Kidney (tissue), 22 donors: ENCODE measurements at places on chromosomes 6 and 20.

GRCh38 chr6:52065621-52066020 lies 21.8 kb downstream of the PKHD1 start:
- no peak for DNase-seq

DNA sequence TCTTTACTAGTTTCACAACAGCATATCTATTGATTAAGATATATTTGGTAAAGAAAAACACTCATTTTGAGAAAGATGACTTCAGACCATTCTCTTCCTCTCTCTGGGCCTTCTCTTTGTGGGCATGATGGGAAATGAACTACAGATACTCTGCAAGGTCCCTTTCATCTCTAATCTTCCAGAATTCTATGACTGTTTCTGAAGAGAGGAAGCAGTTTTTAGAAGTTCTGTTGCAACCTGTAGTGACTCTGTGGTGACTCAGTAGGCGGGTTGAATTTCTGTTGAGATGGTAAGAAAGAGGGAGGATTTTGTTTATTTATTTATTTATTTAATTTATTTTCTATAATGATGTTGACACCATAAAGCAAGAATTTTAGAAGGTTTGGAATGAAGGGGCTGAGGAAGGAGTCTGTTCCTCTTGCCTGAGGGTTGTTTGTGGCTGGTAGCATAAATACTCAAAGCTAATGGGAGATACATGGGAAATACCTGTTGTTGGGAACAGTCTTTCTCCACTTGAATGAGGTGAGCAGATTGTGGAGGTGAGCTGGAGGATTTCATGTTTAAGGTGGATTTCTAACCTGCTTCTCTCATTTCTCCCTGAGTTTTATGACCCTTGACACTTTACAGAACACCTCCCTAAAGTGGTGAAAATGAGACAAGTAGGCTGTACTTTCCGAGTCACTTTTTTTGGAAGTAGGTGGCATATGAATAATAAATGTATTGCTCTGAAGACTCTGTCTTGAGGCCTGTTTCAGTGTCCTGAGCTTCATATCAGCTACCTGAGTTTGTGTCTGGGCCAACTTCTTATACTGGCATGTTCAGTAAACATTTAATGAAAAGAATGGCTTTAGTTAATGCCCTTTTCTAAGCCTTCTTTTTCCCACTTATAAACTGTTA lies 15.0 kb downstream of the ACSS2 start:
- DNase-seq = no peak

- DNase-seq = peak; percentile 86
Observed at GRCh38 chr6:2790588-2791449, 25.6 kb downstream of the WRNIP1 start.

GRCh38 chr20:63262836-63263235 lies 8.6 kb upstream of the NKAIN4 start:
- no peak for DNase-seq

GRCh38 chr6:33667776-33668175 lies 43.7 kb downstream of the UQCC2 start:
- DNase-seq = no peak

- peak; percentile 45 for DNase-seq
Observed at GRCh38 chr20:25858495-25859425, 162.1 kb upstream of the ZNF337 start.

DNA sequence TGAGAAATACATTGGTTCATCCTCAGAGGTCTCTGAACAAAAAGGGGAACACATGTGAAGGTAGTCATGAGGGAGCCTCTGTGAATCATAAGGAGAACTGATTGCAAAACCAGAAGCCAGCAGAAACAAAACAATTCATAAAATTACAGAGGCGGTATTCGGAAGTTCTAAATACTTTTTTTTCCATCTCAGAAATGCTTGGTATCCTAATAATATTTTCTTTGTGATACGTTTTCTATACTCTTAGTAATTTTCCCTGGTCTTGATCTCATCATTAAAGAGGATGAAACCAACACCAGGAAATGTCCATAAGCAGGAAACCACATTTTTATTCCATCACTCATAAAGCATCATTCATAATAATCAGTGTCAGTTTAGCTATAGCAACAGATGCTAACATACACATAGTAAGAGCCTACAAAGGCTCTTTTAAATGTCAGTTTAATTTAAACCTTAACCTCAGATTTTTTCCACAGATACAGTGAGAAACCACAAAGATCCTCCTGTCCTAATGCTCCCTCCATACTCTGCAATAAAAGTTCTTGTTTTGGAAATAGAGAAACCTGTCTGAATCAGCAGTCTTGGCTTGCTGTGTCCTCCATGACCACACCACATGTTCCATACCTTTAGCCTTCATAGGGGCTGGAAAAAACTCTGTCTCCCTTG lies 29.2 kb downstream of the SGK1 start:
- DNase-seq = no peak

DNA sequence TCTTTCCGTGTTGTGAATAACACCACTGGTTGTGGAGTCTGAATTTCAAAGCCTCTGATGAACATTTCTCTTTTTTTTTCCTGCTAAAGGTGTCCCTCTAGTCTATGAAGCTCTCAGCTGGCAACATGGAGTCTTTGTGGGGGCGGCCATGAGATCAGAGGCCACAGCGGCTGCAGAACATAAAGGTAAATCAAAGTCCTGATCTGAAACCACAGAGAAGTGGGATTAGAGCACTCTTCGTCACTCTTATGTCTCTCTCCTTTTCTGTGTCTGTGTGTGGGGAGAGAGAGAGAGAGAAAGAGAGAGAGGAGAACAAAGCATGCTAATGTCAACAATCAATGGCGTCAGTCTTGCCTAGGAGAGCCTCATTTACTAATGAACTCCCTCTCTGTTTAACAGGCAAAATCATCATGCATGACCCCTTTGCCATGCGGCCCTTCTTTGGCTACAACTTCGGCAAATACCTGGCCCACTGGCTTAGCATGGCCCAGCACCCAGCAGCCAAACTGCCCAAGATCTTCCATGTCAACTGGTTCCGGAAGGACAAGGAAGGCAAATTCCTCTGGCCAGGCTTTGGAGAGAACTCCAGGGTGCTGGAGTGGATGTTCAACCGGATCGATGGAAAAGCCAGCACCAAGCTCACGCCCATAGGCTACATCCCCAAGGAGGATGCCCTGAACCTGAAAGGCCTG lies 4.2 kb downstream of the PCK1 start:
- no peak for DNase-seq

GRCh38 chr6:90074161-90074850 lies 180.0 kb downstream of the GJA10 start:
- DNase-seq = no peak

DNA sequence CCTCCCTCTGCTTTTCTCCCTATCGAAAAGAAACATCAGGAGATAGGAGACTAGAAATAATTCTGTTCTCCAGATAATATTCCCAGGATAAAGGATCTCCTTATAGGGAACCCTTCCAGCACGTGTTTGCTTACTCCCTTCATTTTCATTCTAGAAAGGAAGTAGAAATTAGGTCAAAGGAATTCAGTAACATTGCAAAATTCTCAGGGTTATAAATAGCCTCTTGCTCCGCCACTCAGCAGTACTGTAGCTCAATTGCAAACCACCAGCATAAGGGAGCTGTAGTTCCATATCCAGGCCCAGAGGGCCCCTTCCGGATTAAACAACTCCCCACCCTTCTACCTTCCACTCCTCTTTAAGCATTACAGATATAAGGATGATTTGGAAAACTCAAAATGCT lies 6.2 kb downstream of the ELMO2 start:
- DNase-seq = no peak

DNA sequence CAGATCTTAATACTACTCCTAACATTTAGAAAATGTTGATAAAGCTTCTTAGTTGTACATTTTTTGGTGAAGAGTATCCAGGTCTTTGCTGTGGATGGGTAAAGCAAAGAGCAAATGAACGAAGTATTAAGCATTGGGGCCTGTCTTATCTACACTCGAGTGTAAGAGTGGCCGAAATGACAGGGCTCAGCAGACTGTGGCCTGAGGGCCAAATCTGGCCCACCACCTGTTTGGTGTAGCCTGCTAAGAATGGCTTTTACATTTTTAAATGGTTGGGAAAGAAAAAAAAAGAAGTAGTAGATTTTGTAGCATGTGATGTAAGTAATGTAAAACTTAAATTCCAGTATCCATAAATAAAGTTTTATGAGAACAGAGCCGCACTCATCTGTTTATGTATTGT lies 19.4 kb upstream of the MAPK13 start:
- DNase-seq = no peak

GRCh38 chr6:152240436-152240835 lies 396.7 kb downstream of the SYNE1 start:
- DNase-seq = no peak

- no peak for DNase-seq
Observed at GRCh38 chr6:100808638-100809275, 72.4 kb downstream of the ASCC3 start.
